ENCODE measurements at places on chromosomes 5 and 9.

- peak; percentile 29 for DNase-seq
These were observed 1.7 kb downstream of the ADAMTS16 start for GRCh38 chr5:5141625-5142525.

DNA sequence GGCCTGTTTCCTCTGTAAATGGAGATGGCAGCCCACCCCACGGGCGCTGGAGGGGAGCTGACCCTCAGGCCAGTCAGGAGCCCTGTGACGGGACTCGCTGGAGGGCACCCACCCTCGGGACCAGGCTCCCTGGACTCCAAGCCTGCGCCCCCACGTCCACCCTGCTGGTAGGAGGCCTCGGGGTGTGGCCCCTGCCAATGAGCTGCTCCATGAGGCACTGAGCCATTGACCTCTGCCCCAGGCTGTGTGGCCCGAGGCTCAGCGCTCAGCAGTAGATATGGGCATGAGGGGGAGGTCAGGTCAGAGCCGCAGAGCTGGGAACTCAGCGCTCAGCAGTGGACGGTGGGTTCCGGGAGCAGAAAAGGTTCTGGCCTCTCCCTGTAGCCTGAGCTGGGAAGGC is 52.3 kb upstream of the EGFL7 start:
- DNase-seq, result no peak

- no peak for DNase-seq
These were observed 1.8 kb upstream of the NTRK2 start for GRCh38 chr9:84667571-84668195.

DNA sequence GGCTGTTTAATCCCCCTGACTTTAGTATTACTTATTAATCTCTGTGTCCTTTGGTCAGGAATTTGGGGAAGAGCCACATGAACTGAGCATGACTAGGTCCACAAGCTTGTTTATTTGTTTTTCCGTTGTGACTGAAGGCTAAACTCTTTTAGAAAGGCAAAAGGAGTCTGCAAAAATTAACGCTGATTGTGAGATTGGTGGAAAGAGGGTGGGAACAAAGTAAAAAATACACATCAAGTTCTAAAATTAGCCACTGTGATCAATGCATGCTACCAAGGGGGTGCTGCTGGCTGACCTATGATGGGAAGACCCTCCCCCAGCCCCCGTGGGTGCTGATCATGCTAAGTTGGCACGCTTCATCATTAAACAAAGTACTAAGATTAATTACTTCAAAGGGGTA is 356.8 kb downstream of the ADGRV1 start:
- DNase-seq, result no peak

DNA sequence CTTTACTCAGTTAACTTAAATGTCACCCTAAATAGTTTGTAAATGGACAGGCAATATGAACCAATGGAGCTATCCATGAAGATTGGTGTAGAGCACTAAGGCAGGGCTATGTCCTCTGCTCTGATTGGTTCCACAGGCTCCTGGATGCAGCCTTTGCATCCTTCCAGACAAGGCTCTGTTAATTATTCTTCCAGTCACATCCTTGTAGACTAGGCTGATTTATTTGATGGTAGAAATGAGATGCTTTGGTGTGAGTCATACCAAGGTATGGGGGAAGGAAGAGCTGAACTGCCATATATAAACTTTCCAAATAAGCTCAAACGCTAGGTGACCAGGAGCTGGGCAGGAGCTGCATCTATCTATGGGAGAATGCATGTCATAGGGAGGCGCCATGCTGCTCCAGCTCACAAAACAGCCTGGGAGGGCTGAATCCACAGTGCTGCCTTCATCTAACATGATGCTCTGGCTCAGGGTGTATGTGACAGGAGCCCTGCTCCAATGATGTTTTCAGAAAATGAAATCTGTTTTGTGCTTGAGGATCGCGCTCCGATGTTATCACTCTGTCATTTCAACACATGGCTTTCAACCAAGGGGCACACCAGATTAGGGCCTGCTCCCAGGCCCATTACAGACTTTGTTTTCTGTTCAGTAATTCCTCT is 818.0 kb upstream of the ZNF608 start:
- no peak for DNase-seq

DNA sequence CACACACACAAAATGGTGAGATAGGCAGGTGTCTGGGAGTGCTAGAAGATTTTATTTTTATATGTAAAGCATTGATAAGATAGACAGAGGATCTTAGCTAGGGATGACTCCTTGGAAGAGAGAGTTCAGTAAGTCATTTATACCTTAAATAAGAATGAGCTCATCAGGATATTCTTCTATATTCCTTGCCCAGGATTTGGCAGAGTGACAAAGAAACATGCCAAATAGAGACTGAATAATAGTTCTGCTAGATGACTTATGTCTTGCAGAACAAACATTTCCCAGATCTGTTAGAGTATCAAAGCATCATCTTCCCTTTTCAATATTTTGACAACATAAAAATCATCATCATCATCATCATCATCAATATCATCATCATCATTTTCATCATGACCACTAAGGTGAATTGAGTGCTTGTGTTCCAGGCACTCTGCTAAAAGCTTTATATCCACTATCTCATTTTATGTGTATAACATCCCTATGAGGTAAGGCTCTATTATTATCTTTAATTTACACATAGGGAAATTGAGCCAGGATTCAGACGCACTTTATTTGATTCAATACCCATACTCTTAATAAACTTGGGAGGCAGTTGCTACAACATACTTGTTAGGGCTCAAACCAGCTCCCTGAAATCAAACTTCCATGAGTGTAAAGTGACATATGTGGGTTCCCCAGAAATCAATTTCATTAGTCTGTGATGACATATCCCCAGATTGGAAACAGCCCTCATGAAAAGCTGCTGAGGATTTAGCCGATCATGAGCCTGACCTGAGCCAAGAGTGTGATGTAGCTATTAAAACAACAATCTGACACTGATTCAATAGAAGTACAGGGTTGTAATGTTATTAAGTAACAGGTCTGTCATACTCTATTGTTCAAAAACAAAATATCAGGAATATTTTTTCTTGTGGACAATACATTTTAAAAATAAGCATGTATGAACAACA is 176.3 kb upstream of the SEMA6A start:
- DNase-seq, result no peak

DNA sequence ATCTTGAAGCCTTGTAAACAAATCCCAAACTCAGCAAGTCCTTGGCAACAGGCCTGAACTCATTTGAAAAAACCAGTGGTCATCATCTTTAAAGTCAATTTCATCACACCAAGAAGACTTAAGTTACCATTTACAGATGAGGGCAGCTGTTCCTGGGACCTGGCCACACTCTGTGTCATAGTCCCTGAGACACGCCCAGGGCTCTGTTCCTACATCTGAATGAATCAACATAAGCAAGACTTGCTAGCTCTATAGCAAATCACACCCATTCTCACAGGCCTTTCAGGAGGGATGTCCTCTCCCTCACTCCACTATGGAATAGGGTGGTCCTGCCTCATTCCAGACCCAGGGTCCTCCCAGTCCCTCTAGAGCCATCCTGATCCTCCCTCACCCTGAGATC is 142.8 kb downstream of the NSG2 start:
- DNase-seq, result no peak

DNA sequence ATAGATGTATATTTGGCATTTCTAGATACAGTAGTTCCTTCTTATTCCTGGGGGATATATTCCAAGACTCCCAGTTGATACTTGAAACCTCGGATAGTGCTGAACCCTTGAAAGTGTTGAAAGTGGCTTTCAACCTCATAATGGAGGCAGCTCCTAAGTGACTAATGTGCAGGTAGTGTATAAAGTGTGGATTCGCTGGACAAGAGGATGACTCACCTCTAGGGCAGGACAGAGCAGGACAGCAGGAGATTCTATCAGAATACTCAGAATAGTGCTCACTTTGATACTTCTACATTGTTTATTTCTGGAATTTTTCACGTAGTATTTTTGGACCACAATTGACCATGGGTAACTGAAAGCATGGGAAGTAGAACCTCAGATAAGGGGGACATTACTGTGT is 1138.9 kb upstream of the WWC1 start:
- DNase-seq, result no peak

DNA sequence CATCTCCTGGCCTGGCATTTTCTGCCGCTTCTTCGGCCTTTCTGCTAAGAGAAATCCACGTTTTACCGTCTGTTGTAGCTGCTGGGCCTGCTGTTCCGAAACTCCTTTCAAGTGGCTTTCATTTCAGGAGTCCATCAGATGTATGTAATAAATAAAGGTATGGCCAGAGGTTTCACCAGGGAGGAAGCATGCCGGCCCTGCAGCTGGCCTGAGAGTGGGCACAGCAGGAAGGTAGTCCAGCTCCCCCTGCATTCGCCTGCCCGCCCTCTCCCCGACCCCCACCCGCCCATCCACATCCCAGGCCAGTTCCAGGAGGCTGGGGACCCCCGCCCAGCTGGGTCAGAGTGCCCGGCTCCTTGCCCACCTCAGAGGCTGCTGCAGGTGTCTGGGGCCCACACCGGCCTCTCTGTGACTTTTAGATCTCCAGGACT is 46.4 kb upstream of the EXOC3 start:
- DNase-seq, result no peak

- DNase-seq, result no peak
These were observed 17.4 kb upstream of the LRRC19 start for GRCh38 chr9:27022920-27023319.

- no peak for DNase-seq
These were observed 90.2 kb downstream of the C5orf15 start for GRCh38 chr5:133878236-133878555.

DNA sequence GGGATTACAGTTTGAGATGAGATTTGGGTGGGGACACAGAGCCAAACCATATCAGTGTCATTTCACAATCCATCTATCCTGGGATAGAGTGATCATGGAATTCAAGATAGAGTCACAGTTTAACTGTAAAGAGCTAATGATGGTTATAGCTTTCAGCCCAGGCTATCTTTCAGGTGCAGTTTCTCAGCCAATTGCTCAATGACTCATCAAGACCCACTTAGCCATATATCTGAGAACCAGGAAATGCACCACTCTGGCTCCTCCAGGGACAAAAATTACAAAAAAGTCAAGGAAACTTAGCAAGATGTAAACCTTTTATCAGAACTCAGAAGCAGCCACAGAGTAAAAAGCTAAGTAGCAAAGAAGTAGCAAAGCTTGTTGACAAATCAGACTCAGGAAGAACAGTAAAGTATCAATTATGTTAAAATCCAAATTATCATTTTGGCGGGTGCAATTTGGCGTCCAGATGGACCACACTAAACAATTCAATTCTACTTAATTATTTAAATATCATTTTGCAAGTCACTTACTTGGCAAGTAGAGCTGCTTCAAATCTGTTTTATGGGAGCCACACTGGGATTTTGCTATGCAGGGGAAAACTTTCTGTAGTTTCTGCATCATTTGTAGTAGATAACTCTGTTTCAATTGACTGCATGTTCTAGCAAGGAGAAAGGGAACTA is 169.4 kb downstream of the TLE1 start:
- no peak for DNase-seq

GRCh38 chr5:56522960-56523359 is 289.8 kb upstream of the ANKRD55 start:
- DNase-seq, result no peak

GRCh38 chr5:140044041-140044440 is 942 bp upstream of the NRG2 start:
- DNase-seq, result no peak

- no peak for DNase-seq
These were observed 7.3 kb downstream of the CDC14B start for GRCh38 chr9:96612105-96612965.

DNA sequence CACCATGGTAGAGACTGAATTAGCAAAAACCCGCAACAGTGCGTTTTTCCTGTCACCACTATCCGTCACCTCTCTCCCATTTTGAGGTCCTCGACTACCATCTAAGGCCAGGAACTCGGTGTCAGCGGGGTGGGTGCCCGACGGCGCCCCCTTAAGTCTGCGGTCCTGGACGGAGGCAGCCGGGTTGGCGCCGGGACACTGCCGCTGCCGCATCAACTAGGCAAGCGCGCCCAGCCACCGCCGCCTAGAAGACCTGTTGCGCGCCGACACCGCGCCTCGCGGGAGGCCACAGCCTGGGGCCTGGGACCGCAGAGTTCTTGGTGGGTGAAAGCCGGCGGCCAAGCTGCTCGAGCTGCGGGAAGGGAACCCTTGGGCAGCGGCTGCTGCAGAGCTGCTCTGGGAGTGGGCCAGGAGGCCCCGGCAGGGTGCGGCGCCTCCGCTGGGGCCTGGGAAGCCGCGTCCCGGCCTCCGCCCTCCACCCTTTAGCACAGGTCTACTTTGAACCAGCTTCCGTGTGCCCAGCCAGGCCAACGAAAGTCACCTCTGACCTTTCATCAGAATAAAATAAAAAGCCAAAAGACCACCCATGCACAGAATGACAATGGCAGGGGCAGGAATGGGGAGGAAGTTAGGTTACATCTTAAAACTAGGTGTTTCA is 3.5 kb downstream of the FOXB2 start:
- no peak for DNase-seq

GRCh38 chr5:127758766-127759283 is 55.6 kb downstream of the CCDC192 start:
- no peak for DNase-seq

- no peak for DNase-seq
These were observed 850.6 kb upstream of the WWC1 start for GRCh38 chr5:167440846-167441245.

DNA sequence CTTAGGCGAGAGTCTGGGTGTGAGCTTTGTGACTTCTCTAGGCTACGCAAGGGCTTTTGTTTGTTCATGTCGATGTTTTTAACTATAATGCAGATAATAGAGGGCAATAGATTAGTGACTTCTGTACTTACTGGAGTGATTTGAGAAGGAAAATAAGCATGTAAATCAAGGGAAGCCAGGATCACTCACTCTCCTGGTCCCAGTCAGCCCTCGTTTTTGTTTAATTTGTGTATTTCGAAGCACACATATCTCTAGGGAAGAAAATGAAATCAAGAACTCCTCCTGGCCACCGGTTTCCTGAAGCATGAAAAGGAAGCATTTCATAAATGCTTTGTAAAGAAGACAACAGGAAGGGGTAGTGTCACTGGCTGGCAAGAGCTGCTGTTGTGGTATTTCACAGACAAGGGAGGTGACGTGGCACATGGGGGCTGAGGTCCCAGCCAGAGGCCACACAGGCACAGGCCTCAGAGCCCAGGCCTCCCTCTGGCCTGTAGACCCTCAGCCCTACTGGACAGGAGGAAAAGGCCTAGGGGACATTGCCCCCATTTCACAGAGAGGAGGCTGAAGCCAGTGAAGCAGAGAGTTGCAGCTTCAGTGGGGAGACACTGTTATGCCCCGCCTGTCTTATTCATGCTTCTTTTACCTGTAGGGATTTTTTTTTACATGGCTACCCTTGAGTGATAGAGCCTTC is 34.1 kb downstream of the IRF1 start:
- DNase-seq, result no peak

DNA sequence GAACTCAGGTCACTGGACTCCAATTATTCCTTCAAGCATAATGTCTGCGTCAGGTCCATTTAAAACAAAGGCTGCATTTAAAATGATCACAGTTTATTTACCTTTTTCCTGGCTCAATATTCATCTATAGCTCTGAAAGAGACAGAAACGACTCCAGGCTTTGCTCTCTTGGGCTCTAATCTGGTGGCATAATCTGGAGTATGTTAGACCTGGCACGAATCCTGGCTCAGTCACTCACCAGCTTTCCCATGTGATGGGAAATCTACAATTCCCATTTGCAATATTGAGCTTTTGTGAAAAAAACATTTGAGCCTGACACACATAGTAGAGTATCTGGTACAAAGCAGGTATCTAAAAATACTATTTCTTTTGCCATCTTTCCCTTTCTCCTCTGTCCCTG is 155.8 kb downstream of the SEMA6A start:
- DNase-seq, result no peak
